ENCODE measurements at places on chromosomes 2 and 18.

GRCh38 chr2:38981003-38981669 is 91.5 kb downstream of the ARHGEF33 start:
- no peak for DNase-seq

GRCh38 chr2:193240752-193241151 is 1046.0 kb upstream of the TMEFF2 start:
- DNase-seq: no peak

GRCh38 chr2:128686881-128687555 is 368.4 kb upstream of the HS6ST1 start:
- no peak for DNase-seq

DNA sequence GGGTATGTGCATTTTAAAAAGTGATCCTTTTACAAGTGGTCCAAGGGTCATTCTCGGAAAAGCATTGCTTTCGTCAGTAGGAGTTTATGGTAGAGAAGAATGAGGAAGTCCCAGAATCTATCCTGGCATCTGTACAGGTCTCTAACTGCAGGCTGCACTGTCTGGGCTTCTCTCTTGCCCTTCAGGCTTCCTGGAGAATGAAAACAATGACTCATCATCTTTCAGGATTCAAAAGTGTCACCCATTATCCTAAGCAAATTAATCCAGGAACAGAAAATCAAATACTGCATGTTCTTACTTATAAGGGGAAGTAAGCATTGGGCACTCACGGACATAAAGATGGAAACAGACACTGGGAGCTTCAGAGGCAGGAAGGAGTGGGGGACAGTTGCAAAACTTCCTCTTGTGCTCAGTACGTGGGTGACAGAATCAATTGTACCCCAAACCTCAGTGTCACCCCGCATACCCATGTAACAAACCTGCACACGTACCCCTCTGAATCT is 60.2 kb upstream of the TXNDC2 start:
- DNase-seq: no peak

- no peak for DNase-seq
These were observed 298.0 kb downstream of the DSEL start for GRCh38 chr18:67218556-67218955.

DNA sequence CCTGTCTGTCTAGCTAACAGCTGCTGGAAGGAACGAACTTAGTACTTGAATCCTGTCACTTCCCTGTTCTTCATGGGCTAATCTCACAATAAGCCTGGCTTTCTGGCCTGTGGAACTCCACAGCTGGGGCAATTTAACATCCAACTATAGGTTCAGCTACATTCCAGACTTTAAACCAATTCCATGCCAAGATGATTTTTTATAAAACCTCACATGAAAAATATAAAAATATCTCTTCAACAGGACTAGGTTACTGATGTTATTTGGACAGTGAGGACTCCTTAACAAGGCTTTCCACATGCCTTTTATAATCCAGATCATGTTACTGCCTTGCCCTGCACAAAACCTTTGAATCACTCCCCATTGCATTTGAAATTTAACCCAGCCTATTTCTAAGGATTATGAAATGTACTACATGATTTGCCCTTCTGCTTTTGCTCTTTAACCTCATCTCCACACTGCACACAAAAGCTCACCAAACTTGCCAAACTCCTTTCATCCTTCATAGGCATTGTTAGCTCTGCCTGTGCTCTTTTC is 863.2 kb upstream of the CHAC2 start:
- DNase-seq: no peak

- DNase-seq: no peak
These were observed 72.2 kb upstream of the BARD1 start for GRCh38 chr2:214881647-214882202.

GRCh38 chr2:102277202-102277700 is 34.1 kb upstream of the IL1RL1 start:
- DNase-seq: no peak

DNA sequence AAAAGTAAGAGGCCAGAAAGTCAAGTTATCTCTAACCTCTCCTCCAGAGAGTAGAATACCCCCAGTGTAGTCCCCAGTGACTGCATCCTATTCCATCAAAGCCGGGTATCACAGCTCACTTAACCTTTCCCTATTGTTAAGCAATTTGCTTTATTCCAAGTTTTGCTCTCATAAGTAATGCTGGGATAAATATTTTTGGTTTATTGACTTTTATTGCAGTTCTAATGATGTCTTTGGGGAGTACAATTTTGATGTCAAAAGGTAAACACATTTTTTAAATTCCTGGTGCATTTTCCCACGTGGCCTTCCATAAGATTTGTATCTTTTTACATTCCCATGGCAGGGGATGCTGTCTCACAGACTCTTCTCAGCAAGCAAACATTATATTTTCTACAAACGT is 43.3 kb downstream of the CMPK2 start:
- DNase-seq: no peak
